ENCODE measurements at places on chromosomes 1 and 21.

DNA sequence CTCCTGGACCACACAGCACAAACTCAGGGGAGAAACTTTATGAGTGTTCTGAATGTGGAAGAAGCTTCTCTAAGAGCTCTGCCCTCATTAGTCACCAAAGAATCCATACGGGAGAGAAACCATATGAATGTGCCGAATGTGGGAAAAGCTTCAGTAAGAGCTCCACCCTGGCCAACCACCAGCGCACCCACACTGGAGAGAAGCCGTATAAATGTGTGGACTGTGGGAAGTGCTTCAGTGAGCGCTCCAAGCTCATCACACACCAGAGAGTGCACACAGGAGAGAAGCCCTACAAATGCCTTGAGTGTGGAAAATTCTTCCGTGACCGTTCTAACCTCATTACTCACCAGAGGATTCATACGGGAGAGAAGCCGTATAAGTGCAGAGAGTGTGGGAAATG is 22.5 kb downstream of the ZSCAN20 start:
- no peak for DNase-seq

DNA sequence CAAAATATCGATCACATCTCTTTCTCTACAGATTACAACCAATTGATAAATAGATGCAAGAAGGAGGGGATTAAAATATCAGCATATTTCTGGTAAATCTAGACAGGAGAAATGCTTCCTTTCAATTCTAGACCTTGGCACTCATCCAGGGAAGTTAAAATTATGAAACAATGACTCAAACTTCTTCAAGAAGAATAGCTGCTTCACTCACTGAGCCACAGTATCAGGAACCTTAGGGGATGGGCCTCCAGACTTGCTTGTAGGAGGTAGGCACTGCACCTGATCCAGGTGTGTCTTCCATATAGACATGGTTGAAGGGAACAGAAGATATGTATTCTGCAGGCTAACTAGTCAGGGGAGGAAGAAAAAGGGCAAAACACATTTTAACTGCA is 9.8 kb downstream of the SLAMF7 start:
- no peak for DNase-seq

- no peak for DNase-seq
These were observed 11.7 kb upstream of the C2CD2 start for GRCh38 chr21:41965461-41966013.

GRCh38 chr1:41222496-41222895 is 19.6 kb downstream of the SCMH1 start:
- DNase-seq: no peak

DNA sequence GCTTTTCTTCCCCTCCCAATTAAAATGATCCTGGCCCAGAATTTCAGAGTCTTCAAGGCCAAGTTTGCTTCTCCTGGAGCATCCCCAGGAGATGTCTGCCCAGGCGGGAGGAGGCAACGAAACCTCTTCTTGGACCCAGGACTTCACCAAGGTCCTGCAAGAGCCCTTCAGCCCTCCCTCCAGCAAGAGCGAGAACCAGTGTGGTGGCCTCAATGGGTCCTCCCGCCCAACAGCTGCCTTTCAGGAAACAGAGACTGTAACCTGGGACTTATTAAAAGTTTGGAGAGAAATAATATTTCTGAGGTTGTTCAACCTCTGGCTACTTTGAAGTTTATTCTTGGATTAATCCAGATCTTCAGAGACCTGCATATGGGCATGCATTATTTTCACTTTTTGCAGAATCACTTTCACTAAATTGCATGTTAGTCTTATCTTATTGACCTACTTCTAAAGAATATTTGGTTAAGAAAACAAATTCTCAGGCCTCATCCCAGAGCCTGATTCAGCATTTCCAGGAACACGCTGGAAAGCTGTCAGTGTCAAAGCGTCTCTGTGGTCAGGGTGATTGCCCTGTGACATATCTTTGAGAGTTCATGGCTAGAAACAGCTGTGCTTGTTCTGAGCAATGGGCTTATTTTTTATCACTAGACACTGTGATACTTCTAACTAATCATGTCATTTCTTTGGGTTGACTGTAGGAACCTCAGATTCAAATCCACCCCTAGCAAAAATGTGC is 66.0 kb upstream of the CLDN14 start:
- DNase-seq: no peak
